Endothelial cell (in vitro differentiated cells): ENCODE measurements at places on chromosomes 2 and 18. TPM values are rescaled to one million over a fixed set of nuclear protein-coding genes. Genes with fewer than 3 reads are reported as not detected.

DNA sequence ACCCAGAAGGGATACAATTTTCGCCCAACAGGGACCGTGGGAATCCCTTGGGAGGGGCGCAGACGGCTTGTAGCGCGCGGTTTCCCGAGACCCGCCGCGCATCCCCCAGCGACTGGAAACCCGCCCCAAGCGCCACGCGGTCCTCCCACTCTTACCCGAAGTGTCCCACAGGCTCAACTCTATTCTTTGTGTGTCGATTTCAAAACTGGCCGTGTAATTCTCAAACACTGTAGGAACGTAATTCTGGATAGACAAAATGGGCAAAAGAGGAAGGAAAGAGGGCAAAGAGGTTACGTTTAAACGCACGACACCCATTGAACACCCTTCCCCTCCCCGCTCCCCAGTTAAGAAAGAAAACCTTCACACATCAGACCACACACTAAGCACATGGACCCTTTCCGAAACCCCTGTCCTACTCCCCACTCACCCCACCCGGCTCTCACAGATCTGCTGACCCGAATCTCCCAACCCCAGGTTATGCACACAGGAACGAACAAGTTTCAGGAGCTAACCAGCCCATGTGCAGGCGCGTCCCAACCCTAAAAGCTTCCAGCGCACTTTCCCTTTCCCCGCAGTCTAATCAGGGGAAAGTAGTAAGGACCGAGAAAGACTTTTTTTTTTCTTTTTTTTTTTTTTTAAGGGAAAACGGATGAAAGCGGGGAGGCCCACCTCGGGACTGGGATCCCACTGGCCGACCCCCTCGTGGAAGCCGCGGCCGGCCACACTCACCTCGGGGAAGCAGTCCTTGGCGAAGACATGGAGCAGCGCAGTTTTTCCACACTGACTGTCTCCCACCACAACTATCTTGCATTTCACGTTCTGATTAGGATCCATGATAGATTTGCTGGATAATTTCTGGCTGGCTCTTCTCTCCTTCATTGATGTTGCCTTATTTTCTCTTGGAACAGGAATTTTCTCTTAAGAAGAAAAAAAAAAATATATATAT, 655 bp downstream of the RND3 start:
- peaks cover 17% of the 10 kb centered on the region for H3K4me1 ChIP-seq
- peak overlapping the region; percentile 91 for H3K4me3 ChIP-seq
- no peaks in the 10 kb centered on the region for H3K36me3 ChIP-seq
- peaks cover 10% of the 10 kb centered on the region for H3K27me3 ChIP-seq

DNA sequence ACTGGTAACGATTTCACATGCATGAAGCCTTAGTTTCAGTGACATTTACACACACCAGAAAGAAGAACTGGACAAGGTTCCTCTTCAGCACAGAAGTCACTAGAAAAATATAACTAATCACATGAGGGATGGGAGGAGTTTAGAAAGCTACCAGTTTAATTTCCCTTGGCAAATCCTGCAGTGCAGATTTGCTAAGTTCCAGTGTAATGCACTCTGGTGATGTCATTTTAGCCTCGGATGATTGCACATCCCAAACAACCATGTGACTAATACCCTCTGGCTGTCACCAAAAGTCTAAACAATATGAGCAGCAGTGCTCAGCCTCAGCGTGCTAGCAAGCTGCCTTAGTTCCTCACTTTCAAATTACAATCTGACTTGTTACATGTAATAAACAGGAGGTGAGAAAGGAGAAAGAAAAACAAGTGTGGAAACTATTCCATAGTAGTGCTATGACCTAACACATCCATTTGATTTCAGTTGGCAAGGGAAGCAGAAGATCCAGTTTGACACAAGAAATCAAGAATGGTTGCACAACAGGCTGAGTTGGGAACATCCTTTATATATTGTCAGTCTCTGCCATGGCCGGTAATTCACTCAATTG, 35.3 kb upstream of the PPP1CB start:
- H3K4me1 ChIP-seq: no peaks in the 10 kb centered on the region
- H3K27me3 ChIP-seq: peaks cover 1% of the 10 kb centered on the region
- H3K4me3 ChIP-seq: no peak overlapping the region
- H3K27ac ChIP-seq: no peak overlapping the region
- no peak for DNase-seq
- H3K36me3 ChIP-seq: no peaks in the 10 kb centered on the region

The VWA3B gene
- total RNA-seq: not detected

DNA sequence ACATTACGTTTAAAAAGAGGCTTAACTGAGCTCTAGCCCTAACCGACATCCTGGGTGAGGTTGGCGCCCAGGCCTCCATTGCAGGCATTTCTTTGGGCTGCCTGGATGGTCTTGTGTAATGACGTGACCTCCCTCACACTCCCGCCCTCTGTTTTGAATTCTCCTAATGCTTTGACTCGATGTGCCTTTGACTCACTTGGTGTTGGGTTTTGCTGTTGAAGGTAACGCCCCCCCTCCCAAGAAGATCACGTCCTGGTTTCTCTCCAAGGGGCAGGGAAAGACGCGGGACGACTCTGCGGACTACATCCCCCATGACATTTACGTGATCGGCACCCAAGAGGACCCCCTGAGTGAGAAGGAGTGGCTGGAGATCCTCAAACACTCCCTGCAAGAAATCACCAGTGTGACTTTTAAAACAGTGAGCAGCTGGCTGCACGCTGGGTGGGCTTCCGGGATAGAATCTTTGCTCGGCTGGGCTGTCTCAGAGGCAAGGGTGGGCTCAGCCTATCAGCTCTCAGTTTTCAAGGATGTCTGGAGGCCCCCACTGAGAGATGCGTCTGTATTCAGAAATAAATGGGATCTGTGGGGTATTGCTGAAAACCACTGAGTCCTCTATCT, 87.9 kb upstream of the ATG16L1 start:
- H3K27ac ChIP-seq: no peak overlapping the region
- peaks cover 29% of the 10 kb centered on the region for H3K36me3 ChIP-seq
- H3K4me3 ChIP-seq: peak overlapping the region; percentile 42
- no peak for DNase-seq
- H3K27me3 ChIP-seq: peaks cover 6% of the 10 kb centered on the region

- no peak overlapping the region for H3K27ac ChIP-seq
- no peak for DNase-seq
- no peak overlapping the region for H3K4me3 ChIP-seq
- H3K36me3 ChIP-seq: no peaks in the 10 kb centered on the region
- no peaks in the 10 kb centered on the region for H3K27me3 ChIP-seq
These were observed 1047.7 kb upstream of the NRXN1 start for GRCh38 chr2:52079602-52080001.

The SALL3 gene
- 2.5 TPM for total RNA-seq

DNA sequence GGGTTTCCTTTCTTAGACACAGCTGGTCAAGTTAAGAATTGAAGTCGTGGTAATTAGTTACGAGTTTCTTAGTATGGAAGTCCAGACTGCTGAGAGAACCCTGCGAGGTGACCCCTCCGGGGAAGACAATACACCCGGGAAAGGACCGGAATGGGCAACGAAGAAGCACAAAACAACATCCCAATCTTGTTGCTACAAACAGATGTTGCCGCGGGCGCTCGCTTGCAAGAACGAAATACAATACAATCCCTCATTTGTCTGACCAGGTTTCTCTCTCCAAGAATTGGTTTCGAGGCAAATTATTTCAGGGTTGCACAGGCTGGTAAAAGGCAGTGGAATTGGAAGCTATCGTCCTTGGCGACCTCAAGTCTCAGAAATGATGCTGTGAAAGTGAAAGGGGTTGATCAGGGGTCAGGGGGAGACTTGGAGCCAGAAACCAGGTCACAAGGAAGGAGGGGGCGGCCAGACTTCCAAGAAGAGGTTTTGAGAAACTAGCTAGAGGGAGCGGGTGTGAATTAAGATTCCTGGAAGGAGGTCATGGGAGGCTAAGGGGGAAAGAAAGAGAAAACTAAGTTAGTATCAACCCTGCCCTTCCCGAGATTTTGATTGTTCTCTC, 401.9 kb downstream of the HRH4 start:
- H3K4me1 ChIP-seq: peaks cover 18% of the 10 kb centered on the region
- no peak overlapping the region for H3K4me3 ChIP-seq
- H3K27ac ChIP-seq: peak overlapping the region; percentile 65
- H3K27me3 ChIP-seq: peaks cover 1% of the 10 kb centered on the region
- H3K36me3 ChIP-seq: no peaks in the 10 kb centered on the region
- peak; percentile 15 for DNase-seq

The AFF3 gene
- 12.2 TPM for total RNA-seq

The GKN1 gene
- total RNA-seq: not detected

DNA sequence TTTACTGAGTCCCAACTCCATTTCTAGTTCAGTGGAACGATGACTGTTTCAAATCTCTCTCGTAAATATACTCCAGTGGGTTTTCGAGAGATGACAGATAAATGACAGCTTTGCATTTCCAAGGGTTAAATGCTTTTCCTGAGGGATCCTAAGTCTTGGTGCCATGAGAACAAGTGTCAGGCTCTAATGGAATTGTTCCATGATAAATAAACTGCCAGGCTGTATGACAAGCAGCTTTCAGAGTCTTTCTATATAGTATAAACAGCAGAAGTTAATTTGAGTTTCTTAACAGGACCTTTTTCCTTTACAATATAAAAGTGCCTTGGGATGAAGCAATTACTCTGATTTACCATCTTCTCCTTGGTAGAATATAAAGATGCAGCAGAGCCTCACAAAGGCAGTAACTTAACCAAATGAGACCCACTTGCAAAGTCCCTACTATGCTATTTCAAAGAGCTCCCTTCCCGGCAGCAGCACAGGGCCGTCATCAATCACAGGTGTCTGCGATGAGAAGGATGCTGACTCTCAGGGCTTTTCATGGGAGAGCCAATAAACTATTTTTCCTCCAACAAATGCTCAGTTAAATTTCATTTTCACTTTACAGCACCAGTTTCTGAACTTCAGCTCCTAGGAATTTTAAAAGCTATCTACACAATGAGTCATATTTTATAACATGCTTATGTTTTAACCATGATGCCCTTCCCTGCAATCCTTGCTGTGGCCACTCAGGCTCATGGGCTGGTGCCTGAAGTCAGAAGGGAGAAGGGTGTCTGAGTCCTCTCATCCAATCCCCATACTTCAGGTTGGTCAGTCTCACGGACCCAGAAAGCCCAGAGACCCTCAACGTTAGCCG, 123.8 kb downstream of the AFF3 start:
- H3K4me1 ChIP-seq: peaks cover 6% of the 10 kb centered on the region
- H3K4me3 ChIP-seq: no peak overlapping the region
- DNase-seq: no peak
- H3K36me3 ChIP-seq: no peaks in the 10 kb centered on the region
- peaks cover 4% of the 10 kb centered on the region for H3K27me3 ChIP-seq

- no peak overlapping the region for H3K27ac ChIP-seq
- no peaks in the 10 kb centered on the region for H3K36me3 ChIP-seq
- H3K4me1 ChIP-seq: no peaks in the 10 kb centered on the region
- H3K4me3 ChIP-seq: no peak overlapping the region
- peaks cover 5% of the 10 kb centered on the region for H3K27me3 ChIP-seq
- no peak for DNase-seq
These were observed 35.1 kb downstream of the TMEM18 start for GRCh38 chr2:641872-642815.

The TNS1 gene
- 11.6 TPM for total RNA-seq

The FZD7 gene
- total RNA-seq: 42.2 TPM

The PTPRM gene
- total RNA-seq: 284 TPM

DNA sequence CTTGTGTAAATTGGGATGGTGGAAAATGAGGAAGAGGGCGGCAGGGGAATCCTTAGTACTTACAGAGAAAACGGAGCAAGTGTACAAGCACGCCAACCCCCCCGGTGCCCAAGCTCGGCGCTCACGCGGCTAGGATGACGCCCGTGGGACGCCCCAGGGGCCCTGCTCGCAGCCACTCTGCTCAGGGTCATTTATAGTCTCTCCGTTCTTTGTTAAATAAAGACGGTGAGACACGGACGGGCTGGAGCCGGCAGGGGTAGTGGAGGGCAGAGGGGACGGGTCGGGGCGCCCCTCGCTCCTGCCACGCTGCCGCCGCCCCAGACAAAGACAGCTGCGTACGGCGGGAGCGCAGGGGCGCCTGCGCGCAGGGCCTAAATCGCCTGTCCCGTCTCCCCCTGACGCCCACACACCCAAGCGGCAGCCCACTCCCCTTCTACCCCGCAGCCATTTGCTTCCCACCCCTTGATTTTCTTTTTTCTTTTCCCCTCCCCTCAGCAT, 37.8 kb downstream of the PCBP1 start:
- peak overlapping the region; percentile 97 for H3K4me3 ChIP-seq
- peaks cover 22% of the 10 kb centered on the region for H3K27me3 ChIP-seq
- peak overlapping the region; percentile 100 for H3K27ac ChIP-seq
- peaks cover 39% of the 10 kb centered on the region for H3K4me1 ChIP-seq
- H3K36me3 ChIP-seq: peaks cover 11% of the 10 kb centered on the region

DNA sequence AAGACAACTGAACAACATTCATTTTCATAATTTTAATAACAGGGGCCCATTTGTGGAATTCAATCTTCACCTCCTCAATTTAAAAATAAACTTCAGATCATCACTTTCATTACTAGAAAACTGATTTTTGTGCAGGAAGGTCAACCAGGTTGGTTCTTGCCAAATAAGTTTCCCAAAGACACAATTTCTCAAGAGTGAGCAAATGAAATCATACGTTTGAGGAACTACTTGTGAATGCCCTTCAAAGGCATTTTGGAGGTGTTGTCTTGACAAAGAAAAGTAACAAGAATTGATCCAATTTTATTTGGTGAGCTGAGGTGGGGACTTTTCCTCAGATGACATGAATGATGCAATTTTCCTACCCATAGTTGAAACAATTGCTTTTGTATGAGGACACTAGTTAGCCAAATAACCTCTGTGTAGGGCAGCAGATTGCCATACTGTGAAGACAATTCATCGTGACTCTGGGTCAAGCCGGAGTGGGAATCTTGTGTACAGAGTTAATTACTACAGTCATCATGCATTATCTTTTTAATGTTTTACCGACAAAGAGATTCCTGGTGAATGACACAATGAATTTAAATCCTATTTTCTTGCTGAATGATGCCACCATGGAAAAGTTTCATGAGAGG, 121.8 kb downstream of the TGFA start:
- no peak overlapping the region for H3K27ac ChIP-seq
- H3K27me3 ChIP-seq: no peaks in the 10 kb centered on the region
- DNase-seq: no peak
- no peak overlapping the region for H3K4me3 ChIP-seq
- no peaks in the 10 kb centered on the region for H3K4me1 ChIP-seq
- H3K36me3 ChIP-seq: no peaks in the 10 kb centered on the region

The STK39 gene
- total RNA-seq: 14.3 TPM

The GPR148 gene
- not detected for total RNA-seq

DNA sequence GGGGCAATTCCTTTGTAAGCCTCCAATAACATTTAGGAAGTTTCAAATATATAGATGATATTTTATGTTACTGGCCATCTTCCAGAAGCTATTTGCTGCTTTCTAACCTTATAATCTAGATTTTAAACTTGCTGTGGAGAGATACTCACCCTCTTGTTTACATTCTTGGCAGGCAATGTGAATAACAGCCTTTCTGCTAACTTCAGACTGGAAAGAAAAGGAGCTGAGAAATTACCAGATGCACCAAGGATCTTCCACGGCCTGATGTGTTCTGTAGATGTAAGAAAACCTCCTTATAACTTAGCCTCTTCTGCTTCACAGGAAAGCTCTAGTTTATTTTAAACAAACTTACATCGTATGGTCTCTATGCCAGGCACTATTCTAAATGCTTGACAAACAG, 16.7 kb downstream of the REG1B start:
- H3K4me1 ChIP-seq: no peaks in the 10 kb centered on the region
- H3K4me3 ChIP-seq: no peak overlapping the region
- DNase-seq: no peak
- no peaks in the 10 kb centered on the region for H3K36me3 ChIP-seq
- H3K27ac ChIP-seq: no peak overlapping the region

The INHA gene
- not detected for total RNA-seq

- no peaks in the 10 kb centered on the region for H3K27me3 ChIP-seq
- H3K4me1 ChIP-seq: no peaks in the 10 kb centered on the region
- DNase-seq: no peak
- H3K36me3 ChIP-seq: no peaks in the 10 kb centered on the region
- no peak overlapping the region for H3K27ac ChIP-seq
These were observed 418.0 kb downstream of the LRATD1 start for GRCh38 chr2:15050483-15050882.
